Foreskin melanocyte (primary cell): ENCODE measurements at places on chromosomes 7 and 10.

- DNase-seq, result no peak
Measured at GRCh38 chr7:35520810-35521625, 173.9 kb downstream of the HERPUD2 start.

DNA sequence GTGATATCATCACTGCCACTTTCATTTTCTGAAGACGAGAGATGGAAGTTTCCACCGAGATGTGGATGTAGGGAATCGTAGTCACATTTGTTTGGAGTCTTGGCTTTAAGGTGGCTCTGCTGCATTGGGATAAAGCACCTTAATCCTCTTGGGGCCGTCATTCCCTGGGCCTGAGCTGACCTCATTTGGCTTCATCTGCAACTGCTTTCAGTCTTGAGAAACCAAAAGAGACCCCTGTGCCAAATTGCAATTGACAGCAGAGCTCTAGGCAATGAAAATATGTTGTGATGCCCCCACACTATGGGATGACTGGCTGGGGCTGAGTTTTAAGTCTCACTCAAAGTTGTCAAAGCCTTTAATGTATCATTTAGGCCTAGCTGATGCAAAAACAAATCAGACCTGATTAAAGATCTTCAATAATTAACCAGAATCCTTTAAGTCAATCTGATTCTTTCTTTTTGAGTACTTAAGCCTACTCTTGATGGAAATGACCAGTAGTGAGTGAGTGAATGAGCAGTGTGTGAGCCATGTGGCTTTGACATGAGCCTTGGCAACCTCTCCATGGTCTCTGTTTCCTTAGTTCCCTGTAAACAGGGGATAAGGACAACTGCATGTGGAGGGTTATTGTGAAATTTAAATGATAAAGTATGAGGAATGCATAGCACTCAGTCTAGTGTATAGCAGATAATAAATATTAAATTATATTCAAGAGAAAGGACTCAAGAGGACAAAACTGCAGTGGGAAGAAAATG, 155.0 kb downstream of the BMPER start:
- no peak for DNase-seq

GRCh38 chr10:38045129-38045528, 34.7 kb downstream of the ZNF33A start:
- DNase-seq, result no peak

DNA sequence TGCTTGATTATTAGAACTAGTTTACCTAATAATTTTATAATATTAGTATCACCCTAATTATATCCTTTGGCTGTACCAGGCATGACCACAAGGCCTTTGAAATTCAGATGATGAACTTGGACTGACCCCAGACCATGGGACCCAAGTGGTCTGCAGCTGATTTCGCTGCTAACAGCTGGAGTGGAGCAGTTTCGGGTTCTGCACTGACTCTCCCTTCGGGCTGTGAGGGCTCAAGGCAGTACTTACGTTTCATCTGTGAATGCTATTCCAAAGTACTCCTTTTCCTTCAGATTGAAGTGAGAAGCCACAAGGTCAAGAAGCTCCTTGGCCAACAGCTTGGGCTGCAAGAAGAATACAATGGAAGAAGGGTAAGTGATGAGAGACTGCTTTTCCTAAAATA, 223.8 kb downstream of the PRPF18 start:
- no peak for DNase-seq

DNA sequence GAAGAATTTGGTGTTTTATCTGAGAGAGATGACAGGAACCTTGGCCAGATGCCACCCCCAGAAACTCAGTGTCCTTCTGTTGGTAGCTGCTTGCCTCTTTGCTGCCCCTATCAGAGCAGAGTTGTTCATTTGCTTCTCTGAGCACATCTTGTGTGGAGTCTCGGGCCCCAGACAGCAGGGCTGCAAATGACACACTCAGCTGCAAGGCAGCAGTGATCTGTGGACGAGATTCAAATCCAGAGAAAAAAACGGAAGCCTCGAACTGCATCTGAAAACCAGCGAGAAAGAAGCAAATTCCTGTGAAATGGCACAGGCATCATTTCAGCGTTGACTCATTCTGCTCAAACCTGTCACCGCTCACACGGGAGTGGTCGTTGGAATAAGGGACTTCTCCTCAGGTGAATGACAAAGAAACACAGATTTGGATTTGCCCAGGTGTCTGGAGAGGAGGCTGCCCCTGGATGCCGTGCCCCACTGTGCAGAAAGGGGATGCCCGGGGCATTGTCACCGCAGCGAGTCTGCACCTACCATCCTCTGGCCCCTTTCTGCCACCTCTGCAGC, 144.7 kb downstream of the PFKFB3 start:
- no peak for DNase-seq

GRCh38 chr7:135943134-135943879, 33.9 kb downstream of the MTPN start:
- no peak for DNase-seq

- DNase-seq, result no peak
Measured at GRCh38 chr7:151505836-151506468, 13.7 kb downstream of the RHEB start.

GRCh38 chr7:494259-494687, 25.4 kb downstream of the PDGFA start:
- no peak for DNase-seq
